ENCODE measurements at places on chromosomes 7 and 10. TPM values are rescaled to one million over a fixed set of nuclear protein-coding genes. Genes with fewer than 3 reads are reported as not detected.
A peak's percentile ranks its signal among the peaks of the same experiment; 100 is the strongest.

GRCh38 chr7:132685277-132685676, 109.0 kb upstream of the PLXNA4 start:
- DNase-seq: no peak

DNA sequence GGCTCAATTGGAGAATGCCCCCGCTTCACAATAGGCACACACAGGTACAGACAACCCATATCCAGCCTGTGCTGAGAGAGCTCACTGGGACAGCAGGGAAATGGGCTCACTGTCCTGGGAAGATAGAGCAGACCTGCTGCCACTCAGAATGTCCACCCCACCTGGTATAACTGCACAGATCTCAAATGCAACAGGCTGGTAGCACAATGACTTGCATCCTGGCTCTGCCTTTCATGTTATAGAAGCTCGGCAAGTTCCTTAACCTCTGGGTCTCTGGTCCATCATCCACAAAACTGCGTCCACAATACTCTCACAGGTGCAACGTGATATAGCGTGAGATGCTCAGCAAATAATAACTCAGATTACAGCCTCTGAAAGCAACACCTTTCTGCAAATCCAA, 295.4 kb downstream of the GRID1 start:
- DNase-seq: peak; percentile 4

DNA sequence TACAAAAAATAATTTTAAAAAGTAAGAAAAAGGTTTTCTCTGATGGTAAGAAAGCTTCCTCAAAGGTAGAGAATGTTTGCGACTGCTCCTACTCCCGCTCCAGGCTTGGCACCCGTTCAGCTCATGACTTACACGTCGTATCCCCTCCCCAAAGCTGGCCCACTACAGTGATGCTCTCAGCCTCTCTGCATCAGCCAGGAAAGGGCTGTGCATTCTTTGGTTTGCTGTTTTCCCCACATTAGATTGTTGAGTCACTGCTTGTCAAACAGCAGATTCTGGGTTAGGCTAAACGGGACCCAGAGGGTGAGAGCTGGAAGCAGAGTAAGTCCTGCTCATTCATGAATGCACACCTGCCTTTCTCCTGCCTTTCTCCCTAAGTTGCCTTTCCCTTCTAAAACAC, 54.7 kb upstream of the NMT2 start:
- DNase-seq: no peak

DNA sequence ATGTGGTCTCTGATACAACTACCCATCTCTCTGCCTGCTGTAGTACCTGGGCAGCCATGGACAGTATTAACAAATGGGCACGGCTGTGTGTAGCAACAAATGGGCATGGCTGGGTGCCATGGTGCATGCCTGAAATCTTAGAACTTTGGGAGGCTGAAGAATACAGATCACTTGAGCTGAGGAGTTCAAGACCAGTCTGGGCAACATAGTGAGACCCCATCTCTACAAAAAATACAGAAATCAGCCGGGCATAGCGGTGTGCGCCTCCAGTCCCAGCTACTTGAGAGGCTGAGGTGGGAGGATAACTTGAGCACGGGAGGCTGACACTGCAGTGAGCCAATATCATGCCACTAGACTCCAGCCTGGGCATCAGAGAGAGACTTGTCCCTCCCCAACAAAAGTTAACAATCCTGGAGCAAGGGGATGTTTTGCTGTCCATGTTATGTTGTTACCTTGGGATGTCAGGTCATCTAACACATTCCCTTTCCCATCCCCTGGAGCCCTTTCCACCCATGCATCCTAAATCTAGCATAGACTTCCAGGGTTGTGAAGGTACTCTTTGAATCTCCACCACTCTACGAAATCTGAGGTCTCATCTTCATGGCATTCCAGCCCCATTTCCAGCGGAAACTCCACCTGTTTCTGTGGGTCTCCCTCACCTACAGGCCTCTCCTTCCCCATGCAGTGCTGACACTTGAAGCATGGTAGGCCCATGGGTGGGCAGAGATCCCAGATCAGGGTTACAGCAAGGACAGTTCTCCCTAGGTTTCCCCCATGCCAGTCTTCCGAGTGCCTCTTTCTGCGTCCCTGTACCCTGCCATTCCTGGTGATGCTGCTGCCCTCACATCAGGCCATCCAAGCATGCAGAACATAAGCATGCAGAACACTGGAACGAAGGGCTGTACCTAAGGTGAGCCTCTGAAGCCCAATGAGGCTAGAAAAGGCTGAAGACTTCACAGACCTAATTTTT, 13.1 kb downstream of the FXYD4 start:
- DNase-seq: no peak

- DNase-seq: no peak
Observed at GRCh38 chr7:23246555-23246954, at the start of gene GPNMB. TSS of gene GPNMB (plus strand) at chr7:23246775. CDS start at chr7:23246858, 83 bp downstream.

DNA sequence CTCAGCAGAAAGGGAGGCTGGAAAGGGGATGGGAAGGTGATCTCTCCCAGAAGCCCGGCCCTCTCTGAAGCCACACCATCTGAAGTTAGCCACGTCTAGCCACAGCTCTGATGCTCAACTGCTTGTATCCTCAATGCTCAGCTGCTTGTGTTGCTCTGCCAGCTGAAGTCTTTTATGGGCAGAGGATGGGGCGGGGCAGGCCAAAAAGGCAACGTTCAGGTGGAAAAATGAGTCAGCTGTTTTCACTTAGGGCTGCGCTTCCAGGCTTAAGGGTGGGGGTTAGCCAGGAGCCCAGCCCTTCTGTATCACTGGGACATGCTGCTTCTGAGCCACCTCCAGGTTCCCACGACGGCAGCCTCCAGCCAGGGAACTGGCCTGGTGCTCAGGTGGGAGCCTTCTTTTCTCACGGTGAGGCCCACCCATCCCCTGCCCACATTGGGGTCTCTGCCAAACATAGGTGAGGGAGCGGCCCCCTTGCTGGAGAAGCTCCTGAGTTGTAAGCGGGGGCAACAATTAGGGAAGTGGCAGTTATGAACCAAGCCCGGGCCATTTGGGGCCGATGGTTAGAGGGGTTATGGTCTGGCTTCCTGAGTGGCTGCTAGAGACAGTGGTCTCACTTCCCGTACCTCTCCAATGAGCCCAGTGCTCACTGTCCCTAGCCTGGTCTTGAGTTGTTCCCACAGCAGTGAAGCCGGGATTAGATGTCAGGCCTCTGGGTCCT, 44.9 kb upstream of the CNPY1 start:
- no peak for DNase-seq

GRCh38 chr7:54877683-54878082, 118.7 kb upstream of the SEC61G start:
- DNase-seq: no peak

GRCh38 chr10:65032867-65033769, 1511.9 kb downstream of the REEP3 start:
- no peak for DNase-seq

DNA sequence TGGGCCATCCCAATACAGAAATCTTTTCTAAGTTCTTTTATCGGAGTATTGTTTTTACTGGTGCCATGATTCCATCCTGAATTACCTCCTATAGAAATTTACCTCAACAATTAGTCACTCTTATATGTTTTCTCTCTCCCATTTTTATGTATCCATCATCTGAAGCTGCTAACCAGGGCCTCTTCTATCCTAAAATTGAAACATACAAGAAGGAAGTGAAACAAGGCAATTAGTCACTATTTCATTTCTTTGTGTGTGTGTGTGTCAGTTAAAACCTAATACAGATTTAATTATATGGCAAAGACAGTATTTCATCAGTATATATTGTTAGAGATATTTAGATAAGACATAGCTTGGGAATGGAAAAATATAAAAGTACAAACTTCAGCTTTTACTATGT, 148.4 kb upstream of the AHR start:
- no peak for DNase-seq

- DNase-seq: no peak
Observed at GRCh38 chr7:91088156-91088555, 176.1 kb upstream of the FZD1 start.

GRCh38 chr10:115417585-115418265, 324.6 kb downstream of the ATRNL1 start:
- DNase-seq: no peak

GRCh38 chr10:42594246-42594650, 44.1 kb downstream of the ZNF33B start:
- no peak for DNase-seq

GRCh38 chr10:72321248-72322029, 33.3 kb downstream of the DNAJB12 start:
- DNase-seq: no peak

DNA sequence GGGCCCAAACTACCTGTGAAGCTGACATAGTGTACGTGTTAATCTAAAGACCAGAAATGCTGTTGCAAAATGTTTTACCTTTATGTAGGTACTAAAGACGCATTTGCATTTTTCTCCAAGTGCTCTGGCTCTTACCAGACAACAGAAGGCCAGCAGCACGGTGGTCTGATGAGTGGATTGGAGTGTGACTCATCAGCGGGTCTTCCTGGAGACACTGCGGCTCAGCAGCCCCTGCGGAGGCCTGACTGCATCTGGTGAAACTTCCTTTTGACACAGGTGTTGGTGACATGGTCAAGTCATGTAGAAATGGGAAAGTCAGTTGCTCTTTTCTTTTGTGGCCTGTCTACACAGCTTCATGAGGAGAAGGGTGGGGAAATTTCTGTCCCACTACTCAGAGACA, 723.6 kb downstream of the INHBA start:
- no peak for DNase-seq

GRCh38 chr10:123990889-123991288, 99.3 kb upstream of the CPXM2 start:
- no peak for DNase-seq

GRCh38 chr7:159084069-159084801, 60.4 kb downstream of the VIPR2 start:
- DNase-seq: peak; percentile 44

GRCh38 chr10:44992070-44992731, 8.5 kb upstream of the ZNF22 start:
- DNase-seq: peak; percentile 30

DNA sequence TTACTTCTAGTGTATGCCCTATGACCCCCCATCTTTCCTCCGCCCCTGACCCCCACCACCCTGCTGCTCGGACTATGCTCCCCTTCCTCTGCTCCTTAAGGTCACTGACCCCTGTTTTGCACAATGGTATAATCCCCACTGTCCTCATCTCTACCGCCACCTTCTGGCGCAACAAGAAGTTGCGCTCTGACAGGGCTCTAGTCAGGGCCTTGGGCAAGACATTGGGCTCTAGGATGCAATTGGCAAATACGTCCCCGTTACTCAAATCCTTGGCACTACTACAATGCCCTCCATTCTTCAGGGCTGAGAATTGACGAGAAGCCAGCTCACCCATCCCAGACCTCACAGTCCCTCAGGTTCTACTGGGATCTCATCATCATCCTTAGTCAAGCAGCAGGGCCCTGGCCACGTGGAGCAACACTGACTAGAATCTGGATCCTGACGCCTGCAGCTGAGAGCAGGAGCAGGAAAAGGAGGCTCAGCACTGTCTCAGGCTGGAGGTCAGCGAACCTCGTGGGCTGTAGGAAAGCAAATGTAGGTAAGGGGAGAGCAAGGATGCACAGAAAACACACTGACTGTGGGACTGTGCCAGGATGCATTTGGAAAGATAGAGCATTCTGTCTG, 10.6 kb downstream of the LRIT2 start:
- no peak for DNase-seq

DNA sequence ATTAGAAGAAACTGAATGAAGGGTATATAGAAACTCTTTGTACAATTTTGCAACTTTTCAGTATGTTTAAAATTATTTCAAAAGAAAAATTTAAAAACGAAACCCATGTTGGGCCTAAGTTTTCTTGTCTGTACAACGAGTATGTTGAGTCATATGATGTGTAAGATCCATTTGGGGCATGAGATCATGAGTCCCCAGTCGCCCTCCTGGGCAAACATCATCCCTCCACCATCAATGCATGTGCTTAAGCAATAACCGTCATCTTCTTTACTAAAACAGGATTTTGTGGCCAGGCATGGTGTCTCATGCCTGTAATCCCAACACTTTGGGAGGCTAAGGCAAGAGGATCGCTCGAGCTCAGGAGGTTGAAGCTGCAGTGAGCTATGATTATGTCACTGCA, 54.2 kb upstream of the CDCA7L start:
- DNase-seq: no peak

GRCh38 chr7:151393031-151393977, 16.5 kb downstream of the WDR86 start:
- no peak for DNase-seq

GRCh38 chr7:121954803-121955202, 81.8 kb downstream of the PTPRZ1 start:
- no peak for DNase-seq

DNA sequence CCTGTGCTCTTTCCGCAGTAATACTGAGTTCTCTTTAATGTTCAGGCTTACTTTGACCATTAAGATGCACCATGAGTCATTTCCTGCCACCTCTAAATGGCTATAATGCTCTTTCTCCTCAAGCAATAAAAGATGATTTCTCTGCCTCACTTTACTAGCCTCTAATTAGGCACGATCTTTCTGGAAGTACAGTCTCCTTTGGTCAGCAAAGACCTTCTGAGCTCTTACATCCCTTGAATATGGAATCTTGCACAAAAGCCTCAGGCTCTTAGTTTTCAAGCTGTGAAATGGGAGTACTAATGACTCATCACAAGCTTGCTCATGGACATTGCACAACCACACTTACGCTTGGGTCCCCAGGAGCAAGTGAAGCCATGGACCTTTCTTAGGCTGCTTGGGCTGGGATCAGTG, 85.9 kb downstream of the FRMD4A start:
- no peak for DNase-seq

GRCh38 chr7:129443612-129444011, 9.4 kb downstream of the STRIP2 start:
- DNase-seq: no peak

DNA sequence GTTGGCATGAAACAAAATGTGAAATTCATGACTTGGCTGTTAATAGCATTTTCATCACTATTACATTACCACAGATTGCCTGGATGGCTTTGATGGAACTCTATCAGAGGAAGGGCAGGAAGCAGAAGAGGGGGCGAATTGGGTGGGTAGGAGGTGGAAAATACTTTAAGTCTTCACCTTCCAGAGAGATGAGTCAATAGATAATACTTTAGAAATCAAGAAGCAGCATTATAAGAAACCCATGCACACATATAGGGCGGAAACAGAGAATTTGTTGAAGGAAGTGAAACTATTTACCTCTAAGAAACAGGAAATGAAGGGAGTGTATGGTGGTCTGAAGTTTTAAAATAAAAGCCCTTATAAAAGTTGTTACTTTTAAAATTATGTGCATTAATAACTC, 152.1 kb upstream of the TARP start:
- no peak for DNase-seq

DNA sequence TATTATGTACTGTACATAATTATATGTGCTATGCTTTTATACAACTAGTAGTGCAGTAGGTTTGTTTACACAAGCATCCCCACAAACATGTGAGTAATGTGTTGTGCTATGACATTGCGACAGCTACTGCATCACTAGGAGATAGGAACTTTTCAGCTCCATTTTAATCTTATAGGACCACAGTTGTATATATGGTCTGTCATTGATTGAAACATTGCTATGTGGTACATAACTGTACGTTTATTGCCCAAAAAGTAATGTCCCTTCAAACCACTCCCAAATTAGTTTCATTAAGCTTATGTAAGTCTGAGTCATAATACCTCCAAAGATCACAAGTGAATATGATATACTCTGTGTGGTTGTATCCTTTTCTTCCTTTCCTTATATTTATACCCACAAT, 183.2 kb upstream of the POT1 start:
- DNase-seq: no peak

Gene TRIM50
- 0.17 TPM for total RNA-seq

Gene PTTG1IP2
- not detected for total RNA-seq

Gene FGL2
- total RNA-seq: 21.7 TPM

Gene UBTD1
- total RNA-seq: 2.7 TPM

Gene SVOPL
- total RNA-seq: 0.33 TPM

Gene TYW1B
- 1.4 TPM for total RNA-seq

Gene ETV1
- total RNA-seq: 3.4 TPM

Gene ECHDC3
- 6.1 TPM for total RNA-seq

Gene PCDH15
- 0.05 TPM for total RNA-seq

Gene ZEB1
- 19.6 TPM for total RNA-seq
